ENCODE measurements at places on chromosomes 7 and 10.

GRCh38 chr7:42575171-42575570 lies 336.7 kb downstream of the C7orf25 start:
- no peak for DNase-seq

- DNase-seq, result no peak
Observed at GRCh38 chr10:73907841-73908517, 3.0 kb upstream of the PLAU start.

- DNase-seq, result no peak
Observed at GRCh38 chr10:83252596-83252995, 886.7 kb upstream of the GHITM start.

DNA sequence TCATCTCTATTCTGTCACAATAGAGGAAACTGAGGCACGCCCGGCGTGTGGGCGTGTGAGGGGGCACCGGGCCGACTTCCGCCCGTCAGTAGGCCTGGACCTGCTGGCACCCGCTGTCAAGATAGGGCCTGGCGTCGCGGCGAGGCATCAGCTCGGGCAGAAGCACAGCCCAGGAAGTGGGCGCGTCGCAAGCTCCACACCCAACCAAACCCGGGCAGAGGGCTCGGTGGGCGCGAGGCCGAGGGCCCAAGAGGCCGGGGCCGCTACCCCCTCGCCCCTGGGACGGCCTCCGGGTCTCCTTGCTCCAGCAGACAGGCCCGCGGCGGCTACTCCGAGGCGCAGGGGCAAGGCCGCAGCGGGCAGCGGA lies 91.2 kb downstream of the SPAG6 start:
- no peak for DNase-seq

DNA sequence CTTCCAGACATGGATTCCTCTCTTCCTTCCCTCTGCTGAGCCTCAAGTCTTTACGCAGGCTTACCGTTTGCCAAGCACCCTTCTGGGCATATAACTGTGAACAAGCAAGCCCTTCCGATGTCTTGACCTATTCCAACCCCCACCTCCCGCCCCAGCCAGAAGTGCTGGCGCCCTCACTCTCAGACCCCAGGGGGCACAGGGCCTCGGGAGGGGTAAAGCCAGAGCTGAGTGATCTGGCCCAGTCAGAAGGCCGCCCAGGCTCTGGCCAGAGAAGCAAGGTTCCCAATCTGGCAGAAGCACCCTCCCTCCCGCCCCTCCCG lies 1.2 kb downstream of the PRRT4 start:
- no peak for DNase-seq

DNA sequence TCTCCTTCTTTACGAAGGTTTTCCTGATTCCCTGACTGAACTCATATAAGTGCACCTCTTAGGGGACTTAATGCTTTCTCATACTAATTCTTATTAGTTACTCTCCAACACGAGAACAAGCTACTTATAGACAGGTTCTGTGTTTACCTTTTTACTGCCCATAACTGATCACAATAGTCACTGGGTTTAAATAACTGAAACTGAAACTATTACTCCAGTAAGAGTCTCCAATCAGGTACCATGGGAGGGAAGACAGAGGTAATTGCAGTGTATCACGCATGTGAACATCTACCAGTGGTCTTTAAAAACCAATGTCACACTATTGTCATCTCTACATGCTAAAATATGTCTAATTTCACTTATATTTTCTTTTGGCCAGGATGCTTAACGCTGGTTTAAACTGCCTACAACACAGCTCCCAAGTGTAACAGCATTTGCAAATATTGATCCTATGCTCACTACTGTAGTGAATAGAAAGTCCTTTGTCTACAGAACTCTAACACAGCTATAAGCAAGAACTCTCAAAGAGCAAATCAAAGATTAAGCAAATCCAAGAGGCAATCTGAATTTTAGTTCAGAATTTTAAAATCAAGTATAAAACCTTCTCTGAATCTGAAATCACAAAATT lies 3.6 kb downstream of the GDI2 start:
- no peak for DNase-seq

DNA sequence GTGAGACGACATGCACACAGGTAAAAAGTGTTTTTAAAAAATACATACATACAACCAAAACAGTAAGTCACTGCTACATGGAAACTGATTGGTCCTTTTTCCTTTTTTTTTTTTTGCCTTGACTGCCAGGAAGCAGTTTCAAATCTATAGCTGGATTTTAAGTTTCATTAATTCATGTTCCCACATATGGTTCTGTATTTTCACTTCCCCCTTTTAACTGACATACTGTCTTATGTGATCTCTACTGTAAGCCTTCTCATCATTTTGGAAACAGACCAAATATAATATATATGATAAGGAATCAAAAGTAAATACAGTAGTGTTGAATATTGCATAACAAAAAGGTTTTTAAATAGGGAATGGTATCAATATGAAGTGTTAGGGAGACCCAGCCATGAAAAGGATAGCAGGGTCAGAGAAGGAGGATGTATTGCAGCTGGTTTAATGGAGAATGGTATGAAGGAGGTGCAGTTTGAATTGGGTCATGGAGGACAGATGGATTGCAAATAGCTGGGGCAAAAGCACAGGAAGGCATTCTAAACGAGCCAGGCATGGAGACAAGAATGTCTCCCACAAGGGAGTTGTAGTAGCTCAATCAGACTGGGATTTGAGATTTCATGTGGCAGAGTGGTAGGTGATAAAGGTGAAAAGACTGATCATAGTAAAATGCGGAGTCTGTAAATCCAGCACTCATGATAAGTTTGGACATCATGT lies 5.4 kb downstream of the CAV1 start:
- no peak for DNase-seq

- DNase-seq, result no peak
Observed at GRCh38 chr7:25012254-25012653, 32.3 kb upstream of the OSBPL3 start.

DNA sequence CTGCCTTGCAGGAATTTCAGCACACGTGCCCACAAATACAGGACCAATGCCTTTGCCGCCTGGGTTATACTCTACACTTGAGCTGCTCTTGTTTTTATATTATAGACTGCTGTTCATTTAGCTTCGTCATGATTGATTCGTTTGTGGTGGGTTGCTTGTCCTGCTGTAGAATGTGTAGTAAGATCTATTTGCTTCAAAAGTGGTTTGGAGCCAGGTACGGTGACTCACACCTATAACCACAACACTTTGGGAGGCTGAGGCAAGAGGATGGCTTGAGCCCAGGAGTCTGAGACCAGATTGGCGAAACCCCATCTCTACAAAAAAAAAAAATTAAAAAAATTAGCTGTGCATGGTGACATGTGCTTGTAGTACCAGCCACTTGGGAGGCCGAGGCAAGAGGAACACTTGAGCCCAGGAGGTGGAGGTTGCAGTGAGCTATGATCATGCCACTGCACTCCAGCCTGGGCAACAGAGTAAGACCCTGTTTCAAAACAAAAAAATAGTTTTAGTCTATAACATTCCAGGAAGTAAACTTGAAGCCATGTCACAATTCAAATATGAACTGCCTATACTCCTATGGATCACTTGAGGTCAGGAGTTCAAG lies 9.0 kb upstream of the RHBDD2 start:
- DNase-seq, result no peak

DNA sequence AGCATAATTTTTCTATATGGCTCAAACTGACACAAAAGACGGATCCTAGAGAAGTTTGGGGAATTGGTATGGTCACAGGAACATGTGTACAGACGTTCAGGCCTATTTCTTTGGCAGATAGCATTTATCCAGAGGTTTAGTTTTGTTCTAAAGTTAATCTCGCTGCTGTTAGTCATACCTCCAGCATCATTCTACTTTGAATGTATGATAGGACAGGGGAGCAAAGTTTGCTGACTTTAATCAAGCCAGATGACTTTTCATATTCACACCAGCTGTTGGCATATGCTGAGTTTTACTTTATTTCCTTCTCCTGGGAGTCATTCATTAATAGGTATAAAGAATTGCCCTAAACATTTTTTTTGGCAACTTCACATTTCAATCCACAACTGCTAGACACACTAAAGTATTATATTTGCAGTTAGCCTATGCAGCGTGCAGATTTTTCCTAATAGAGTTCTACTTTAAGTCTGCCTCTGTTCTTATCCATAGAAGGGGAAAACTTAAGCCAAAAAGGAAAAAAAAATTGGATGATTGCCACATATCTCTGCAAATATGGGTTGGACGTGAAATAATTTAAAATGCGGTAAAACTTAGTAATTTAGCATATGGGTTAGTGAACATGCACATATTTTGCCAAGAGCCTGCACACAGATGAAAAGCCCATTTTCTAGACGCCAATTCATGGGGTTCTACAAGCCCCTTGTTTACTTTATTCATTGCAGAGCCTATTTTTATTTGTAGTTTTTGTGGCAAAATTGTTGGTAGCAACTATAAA lies 213.1 kb downstream of the C7orf25 start:
- no peak for DNase-seq
